ENCODE measurements at places on chromosomes 7 and 10.

DNA sequence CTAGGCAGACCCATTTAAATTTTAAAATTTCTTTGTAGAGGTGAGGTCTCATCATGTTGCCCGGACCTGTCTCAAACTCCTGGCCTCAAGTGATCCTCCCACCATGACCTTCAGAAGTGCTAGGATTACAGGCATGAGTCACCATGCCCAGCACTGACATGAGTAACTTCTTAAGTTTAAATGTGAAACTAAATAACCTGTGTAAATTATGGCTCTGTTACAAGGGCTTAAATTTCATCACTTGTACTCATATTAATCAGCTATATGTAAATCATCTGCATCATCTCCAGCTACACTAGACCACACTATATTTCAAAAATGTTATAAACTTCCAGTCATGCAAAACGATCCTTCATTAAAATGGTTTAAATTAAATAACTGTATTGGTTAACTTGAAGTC is 56.1 kb downstream of the ATAD1 start:
- no peak for DNase-seq

GRCh38 chr7:131471250-131472004 is 85.0 kb downstream of the PODXL start:
- no peak for DNase-seq

- DNase-seq, result no peak
These were observed 34.1 kb downstream of the GBX1 start for GRCh38 chr7:151133266-151133985.

DNA sequence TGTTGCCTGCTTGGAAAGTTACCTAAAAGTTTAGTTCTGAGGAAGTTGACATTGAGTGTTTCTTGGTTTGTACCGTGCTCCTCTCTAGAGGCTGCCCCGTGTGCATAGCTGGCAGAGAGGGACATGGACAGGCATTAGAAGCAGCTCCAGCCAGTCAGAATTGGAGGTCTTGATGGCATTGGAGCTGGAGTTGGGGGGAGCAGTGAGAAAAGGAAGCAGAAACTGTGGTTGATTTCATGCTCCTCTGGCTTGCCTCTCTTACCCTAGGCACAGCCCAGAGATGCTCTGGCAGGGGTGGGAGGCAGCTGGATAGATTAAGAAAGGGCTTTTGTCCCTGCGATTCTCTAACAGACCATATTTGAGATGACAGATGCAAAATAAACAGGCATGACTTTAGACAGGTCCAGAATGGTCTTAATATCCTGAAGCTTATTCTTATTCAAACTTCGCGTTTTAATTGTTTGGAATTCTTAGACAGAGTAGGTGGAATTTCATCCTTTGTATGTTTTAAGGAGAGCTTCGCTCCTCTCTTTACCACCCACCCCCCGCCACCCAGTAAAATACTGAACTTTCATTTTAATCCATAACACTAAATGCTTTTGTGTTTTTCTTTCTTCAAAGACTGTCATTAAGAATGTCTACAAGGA is 73.5 kb upstream of the GLCCI1 start:
- no peak for DNase-seq

GRCh38 chr10:124114696-124115095 is 21.3 kb upstream of the CHST15 start:
- DNase-seq, result no peak

GRCh38 chr10:28283251-28283650 is 19.6 kb downstream of the MPP7 start:
- DNase-seq, result no peak

- DNase-seq, result no peak
These were observed 3.3 kb downstream of the LUC7L2 start for GRCh38 chr7:139362981-139363380.

GRCh38 chr10:116952729-116953128 is 52.3 kb downstream of the SHTN1 start:
- no peak for DNase-seq

DNA sequence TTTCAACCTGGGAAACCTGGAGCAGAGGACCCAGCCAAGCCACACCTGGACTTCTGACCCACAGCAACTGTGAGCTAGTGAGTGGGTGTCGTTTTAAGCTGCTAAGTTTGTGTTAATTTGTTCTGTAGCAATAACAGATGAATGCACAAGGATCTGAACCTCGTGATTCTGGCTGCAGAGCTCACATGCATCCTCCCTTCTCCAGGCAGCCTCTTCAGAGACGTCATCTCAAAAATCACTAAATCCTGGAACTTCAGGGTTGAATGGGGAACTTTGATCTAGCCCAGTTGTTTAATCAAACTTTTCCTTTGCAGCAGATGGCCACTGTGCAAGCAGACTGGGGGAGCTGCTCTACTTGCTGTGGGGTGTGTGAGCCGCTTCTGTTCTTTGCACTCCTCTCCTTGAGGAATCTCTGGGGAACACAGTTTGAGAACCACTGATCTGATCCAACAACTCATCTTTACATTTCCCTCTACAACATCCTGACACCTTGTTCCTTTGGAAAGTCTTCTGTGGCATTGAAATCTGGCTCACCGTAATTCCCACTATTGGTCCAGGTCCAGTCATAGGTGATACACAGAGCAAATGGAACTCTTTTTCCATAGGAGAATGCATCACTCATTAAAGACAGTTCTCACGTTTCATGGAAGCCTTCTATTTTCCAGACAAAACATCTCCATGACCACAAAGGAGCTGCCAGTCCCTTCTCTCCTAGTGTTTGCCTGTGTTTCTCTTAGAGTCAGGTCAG is 90.3 kb downstream of the CHN2 start:
- no peak for DNase-seq

GRCh38 chr7:48540746-48541145 is 369.5 kb downstream of the ABCA13 start:
- no peak for DNase-seq

DNA sequence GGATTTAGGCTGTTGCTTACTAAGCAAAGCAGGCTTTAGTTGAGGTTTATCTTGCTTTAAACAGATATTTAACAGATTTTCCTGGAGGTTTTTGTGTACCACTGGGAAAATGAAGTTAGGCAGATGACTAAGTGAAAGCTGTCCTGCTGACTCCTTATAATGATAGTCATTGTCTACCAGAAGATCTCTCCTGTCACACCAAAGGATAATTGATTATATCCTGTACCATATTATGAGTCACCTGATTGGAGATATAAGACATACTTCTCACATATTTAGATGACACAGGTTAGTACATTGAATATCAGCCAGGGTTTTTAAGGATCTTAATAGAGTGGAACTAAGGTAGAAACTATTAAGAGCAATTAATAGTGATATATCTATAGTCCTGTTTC is 68.4 kb downstream of the PTEN start:
- DNase-seq, result no peak

DNA sequence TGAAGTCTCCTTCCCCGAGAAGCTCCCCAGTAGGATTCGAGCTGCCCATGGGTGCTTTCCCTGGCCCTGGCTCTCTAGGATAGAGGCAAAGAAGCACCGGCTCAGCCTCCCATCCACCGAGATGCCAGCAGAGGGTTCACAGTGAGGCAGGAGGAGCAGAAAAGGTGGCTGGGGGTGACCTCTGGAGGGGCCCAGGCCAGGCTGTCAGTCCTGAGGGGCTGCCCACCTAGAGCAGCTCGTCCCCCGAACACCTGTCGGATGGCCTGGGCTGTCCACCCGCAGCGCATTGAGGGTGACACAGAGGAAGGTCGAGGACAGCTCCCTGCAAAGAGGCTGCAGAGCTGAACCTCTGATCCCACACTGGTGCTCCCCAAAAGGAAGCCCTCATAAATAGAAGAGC is 167.2 kb upstream of the PPP2R2D start:
- no peak for DNase-seq

- DNase-seq, result no peak
These were observed 64.5 kb downstream of the AOAH start for GRCh38 chr7:36659638-36660341.

Measured in testis (tissue), 5 donors.